ENCODE measurements at places on chromosomes 11 and 22. TPM values are rescaled to one million over a fixed set of nuclear protein-coding genes. Genes with fewer than 3 reads are reported as not detected.

Gene SESN3
- 98.1 TPM for total RNA-seq

Gene SCGB1D2
- not detected for total RNA-seq

Gene OR52I2
- not detected for total RNA-seq

Gene BEST1
- total RNA-seq: 5.9 TPM

Gene RIMBP3C
- total RNA-seq: not detected

Gene OR51I1
- total RNA-seq: not detected

Gene C11orf52
- 40.5 TPM for total RNA-seq

Gene CEND1
- total RNA-seq: not detected

- no peaks in the 10 kb centered on the region for H3K36me3 ChIP-seq
- H3K27ac ChIP-seq: no peak overlapping the region
- no peak overlapping the region for H3K4me3 ChIP-seq
- DNase-seq: no peak
- no peaks in the 10 kb centered on the region for H3K4me1 ChIP-seq
These were observed 31.2 kb upstream of the C11orf87 start for GRCh38 chr11:109390752-109391151.

DNA sequence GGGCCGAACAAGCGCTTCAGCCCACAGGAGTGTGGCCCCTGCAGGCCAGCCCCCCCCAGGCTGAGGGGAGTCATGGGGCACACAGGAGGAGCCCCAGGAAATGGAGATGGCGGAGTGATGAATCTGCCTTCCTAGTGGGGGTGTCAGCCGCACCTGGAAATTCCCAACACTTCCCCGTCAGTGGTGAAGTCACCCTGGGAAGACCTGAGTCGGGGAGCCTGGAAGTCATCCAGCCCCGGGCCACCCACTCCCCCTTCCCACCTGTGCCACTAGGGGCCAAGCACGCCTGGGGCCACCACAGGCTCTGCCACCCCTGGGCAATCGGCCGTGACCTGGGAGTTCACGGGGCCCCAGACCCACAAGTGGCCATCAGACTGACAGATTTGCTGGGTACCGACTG, 12.6 kb downstream of the WNT7B start:
- no peak for DNase-seq
- H3K27me3 ChIP-seq: peaks cover 36% of the 10 kb centered on the region
- H3K4me3 ChIP-seq: no peak overlapping the region
- H3K36me3 ChIP-seq: no peaks in the 10 kb centered on the region
- H3K27ac ChIP-seq: no peak overlapping the region
- H3K4me1 ChIP-seq: no peaks in the 10 kb centered on the region

DNA sequence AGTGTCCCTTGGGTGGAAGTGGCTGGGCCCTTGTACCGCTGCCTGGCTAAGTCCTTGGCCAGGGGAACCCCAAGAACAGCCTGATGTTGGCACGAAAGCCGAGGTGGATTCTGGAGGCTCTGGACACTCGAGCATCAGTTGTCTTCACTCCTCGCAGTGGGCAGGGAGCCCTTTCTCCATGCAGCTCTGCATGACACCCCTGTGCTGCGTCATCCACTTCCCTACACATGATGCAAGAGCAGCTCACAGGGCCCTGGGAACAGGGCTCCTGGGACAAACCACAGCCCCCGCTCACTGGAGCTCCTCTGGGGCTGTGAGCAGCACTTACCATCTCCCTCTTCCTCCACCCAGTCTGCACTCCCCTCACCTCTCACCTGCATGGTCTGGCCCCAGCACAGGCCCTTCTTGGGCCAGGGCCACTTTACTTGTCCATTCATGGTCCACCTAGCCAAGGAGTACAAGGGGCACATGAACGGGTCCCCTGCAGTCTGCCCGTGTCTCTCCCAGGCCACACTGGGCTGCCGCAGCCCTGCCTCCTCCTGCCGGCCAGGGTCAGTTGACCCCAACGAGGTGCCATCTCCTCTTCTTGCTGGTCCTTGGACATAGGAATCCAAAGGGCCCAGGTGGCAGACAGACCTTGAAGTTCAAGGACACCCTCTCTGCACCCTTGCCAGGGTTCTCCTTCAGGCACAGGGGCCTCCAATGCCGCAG, 66.5 kb downstream of the IGF2 start:
- H3K4me1 ChIP-seq: no peaks in the 10 kb centered on the region
- H3K36me3 ChIP-seq: no peaks in the 10 kb centered on the region
- peaks cover 59% of the 10 kb centered on the region for H3K27me3 ChIP-seq
- no peak overlapping the region for H3K27ac ChIP-seq
- no peak overlapping the region for H3K4me3 ChIP-seq
- no peak for DNase-seq

DNA sequence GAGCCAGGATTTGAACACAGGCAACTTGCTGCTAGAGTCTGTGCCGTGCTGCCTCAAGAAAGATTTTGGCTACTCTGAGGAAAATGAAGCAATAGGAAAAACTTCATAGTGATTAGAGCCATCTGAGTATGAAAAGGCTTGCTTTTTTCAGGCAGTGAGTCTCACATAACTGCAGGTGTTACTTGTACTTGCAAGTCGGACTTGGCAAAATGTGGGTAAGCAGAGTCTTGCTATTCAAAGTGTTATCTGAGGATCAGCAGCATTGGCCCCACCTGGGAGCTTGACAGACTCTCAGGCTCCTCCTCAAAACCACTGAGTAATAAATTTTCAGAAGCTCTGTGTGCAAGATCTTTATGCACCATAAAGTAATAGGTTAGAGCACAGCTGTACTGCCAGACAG, 18.1 kb downstream of the RNF141 start:
- no peak overlapping the region for H3K27ac ChIP-seq
- H3K4me1 ChIP-seq: no peaks in the 10 kb centered on the region
- H3K36me3 ChIP-seq: no peaks in the 10 kb centered on the region
- DNase-seq: no peak
- H3K27me3 ChIP-seq: no peaks in the 10 kb centered on the region

DNA sequence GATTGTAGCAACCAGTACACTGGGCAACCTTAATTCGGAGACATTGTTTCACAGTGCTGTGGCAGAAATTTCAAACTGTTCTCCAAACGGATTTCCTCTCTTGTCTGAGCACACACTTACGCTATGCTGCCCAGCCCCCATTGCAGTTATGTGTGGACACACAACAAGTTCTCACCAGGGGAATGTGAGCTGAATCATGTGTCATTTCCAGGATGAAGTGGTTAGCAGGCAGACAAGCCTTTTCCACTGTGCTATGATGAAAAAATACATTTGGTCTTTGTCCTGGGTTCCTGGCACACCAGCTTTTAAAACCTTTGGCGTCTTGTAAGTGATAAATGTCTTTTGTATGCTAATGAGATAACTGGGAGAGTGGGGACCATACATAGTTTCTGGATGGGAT, 46.9 kb upstream of the SYT9 start:
- H3K4me3 ChIP-seq: no peak overlapping the region
- H3K27ac ChIP-seq: no peak overlapping the region
- no peaks in the 10 kb centered on the region for H3K4me1 ChIP-seq
- DNase-seq: no peak
- H3K27me3 ChIP-seq: no peaks in the 10 kb centered on the region

DNA sequence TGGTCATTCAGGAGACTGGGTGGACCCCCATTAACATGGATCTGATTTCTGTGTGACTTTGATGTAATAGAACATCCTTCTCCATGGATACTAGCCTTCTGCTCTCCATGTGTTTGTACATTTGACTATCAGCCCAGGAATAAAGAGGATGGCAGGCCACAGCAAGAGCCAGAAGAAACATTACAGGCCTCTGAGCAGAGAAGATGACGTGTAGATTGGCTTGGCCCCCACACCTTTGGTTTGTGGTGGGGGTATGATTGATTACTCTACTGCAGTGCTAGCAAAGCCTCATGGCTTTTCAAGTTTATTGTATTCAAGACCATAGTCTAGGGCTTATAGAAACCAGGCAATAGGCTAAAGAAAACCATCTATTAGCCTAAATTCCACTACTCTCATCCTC, 77.0 kb downstream of the GRAMD1B start:
- DNase-seq: no peak
- H3K27me3 ChIP-seq: no peaks in the 10 kb centered on the region
- H3K4me1 ChIP-seq: no peaks in the 10 kb centered on the region
- no peaks in the 10 kb centered on the region for H3K36me3 ChIP-seq

- peak overlapping the region; percentile 72 for H3K27ac ChIP-seq
- peaks cover 2% of the 10 kb centered on the region for H3K4me1 ChIP-seq
- peak overlapping the region; percentile 25 for H3K4me3 ChIP-seq
- H3K27me3 ChIP-seq: no peaks in the 10 kb centered on the region
- no peaks in the 10 kb centered on the region for H3K36me3 ChIP-seq
These were observed 4.4 kb downstream of the BIK start for GRCh38 chr22:43114958-43115357.

GRCh38 chr11:108571001-108571400, 22.6 kb downstream of the EXPH5 start:
- no peaks in the 10 kb centered on the region for H3K36me3 ChIP-seq
- no peak for DNase-seq
- no peaks in the 10 kb centered on the region for H3K27me3 ChIP-seq
- H3K27ac ChIP-seq: no peak overlapping the region
- H3K4me1 ChIP-seq: no peaks in the 10 kb centered on the region

- no peaks in the 10 kb centered on the region for H3K36me3 ChIP-seq
- no peak for DNase-seq
- no peak overlapping the region for H3K4me3 ChIP-seq
- H3K27ac ChIP-seq: no peak overlapping the region
- no peaks in the 10 kb centered on the region for H3K27me3 ChIP-seq
These were observed 904.5 kb upstream of the API5 start for GRCh38 chr11:42407341-42407740.

- peak overlapping the region; percentile 52 for H3K4me3 ChIP-seq
- no peaks in the 10 kb centered on the region for H3K36me3 ChIP-seq
- DNase-seq: no peak
These were observed 3.2 kb downstream of the DBX1 start for GRCh38 chr11:20156876-20157613.

- peak overlapping the region; percentile 40 for H3K27ac ChIP-seq
- peak; percentile 71 for DNase-seq
- no peaks in the 10 kb centered on the region for H3K36me3 ChIP-seq
These were observed 215.5 kb downstream of the ARHGAP42 start for GRCh38 chr11:100902454-100903141.

- H3K4me3 ChIP-seq: no peak overlapping the region
- DNase-seq: no peak
- no peaks in the 10 kb centered on the region for H3K27me3 ChIP-seq
- H3K4me1 ChIP-seq: no peaks in the 10 kb centered on the region
- no peak overlapping the region for H3K27ac ChIP-seq
These were observed 398.1 kb upstream of the API5 start for GRCh38 chr11:42913731-42914130.

- H3K4me1 ChIP-seq: peaks cover 13% of the 10 kb centered on the region
- H3K27me3 ChIP-seq: no peaks in the 10 kb centered on the region
- peak overlapping the region; percentile 88 for H3K27ac ChIP-seq
- H3K4me3 ChIP-seq: peak overlapping the region; percentile 29
- DNase-seq: peak; percentile 37
- H3K36me3 ChIP-seq: no peaks in the 10 kb centered on the region
These were observed 16.0 kb upstream of the BMAL1 start for GRCh38 chr11:13261591-13262061.

DNA sequence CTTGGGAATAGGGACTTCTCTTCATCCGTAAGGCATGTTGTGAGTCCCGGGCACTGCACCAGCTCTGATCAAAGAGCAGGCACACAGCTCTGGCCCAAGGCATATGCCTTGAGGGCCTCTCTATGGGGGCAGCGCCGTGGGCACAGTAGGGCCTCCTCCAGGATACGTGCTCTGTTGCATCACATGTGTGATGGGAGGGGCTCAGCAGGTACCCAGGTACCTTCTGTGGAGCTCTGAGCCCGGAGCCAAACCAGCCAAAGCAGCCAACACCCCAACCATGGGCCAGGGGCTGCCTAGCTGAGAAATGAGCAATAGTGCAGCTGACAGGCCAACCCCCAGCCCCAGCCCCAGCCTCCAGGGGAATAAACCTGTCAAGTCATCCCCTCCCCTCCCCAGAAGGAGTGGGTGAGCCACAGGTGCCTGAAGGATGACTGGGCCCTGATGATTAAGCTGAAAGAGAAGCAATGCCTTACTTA, 79.7 kb upstream of the SHISAL1 start:
- H3K4me1 ChIP-seq: no peaks in the 10 kb centered on the region
- H3K27me3 ChIP-seq: peaks cover 52% of the 10 kb centered on the region
- H3K4me3 ChIP-seq: no peak overlapping the region
- no peak overlapping the region for H3K27ac ChIP-seq

- H3K27ac ChIP-seq: no peak overlapping the region
- no peaks in the 10 kb centered on the region for H3K36me3 ChIP-seq
- no peaks in the 10 kb centered on the region for H3K27me3 ChIP-seq
- H3K4me3 ChIP-seq: no peak overlapping the region
- no peak for DNase-seq
These were observed 201.6 kb downstream of the DSCAML1 start for GRCh38 chr11:117595440-117595839.

DNA sequence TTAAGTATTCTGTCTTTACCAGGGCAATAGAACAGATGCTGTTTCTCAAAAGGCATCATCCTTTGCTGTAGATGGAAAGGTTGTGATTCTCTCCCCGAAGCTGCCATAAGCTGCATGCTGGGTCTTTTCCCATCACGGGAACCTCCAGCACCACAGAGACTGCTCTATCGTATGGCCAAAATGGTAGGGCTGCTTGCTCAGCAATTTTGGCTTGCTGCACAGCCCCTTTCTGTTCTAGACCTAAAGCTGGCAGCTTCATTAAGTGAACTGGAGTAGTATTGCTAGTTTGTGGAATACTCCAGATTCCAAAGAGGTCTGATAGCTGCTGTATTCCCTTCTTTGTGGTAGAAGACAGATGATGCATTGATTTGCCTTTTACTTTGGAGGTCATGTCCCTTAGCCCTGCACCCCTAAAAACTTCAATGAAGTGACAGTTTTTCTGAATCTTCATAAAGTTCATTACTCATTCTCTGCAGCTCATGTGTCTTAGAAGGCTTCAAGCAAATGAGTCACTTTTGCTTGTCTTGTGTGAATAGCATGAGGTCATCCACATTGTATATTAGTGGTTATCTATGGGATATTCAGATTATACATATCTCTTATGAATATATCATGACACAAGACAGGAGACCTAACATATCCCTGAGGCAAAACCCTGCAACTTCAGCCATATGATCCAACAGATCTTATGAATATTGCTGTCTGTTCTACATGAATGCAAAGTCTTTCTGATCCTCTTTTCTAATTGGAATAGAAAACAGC, 245.3 kb downstream of the FAM76B start:
- no peak for DNase-seq
- no peaks in the 10 kb centered on the region for H3K4me1 ChIP-seq
- no peaks in the 10 kb centered on the region for H3K27me3 ChIP-seq
- H3K4me3 ChIP-seq: no peak overlapping the region

- H3K27ac ChIP-seq: peak overlapping the region; percentile 32
- peaks cover 5% of the 10 kb centered on the region for H3K4me1 ChIP-seq
- no peak overlapping the region for H3K4me3 ChIP-seq
- DNase-seq: peak; percentile 67
- H3K27me3 ChIP-seq: no peaks in the 10 kb centered on the region
- no peaks in the 10 kb centered on the region for H3K36me3 ChIP-seq
These were observed 29.5 kb upstream of the MYH9 start for GRCh38 chr22:36417281-36417686.

All from breast epithelium (tissue), 4 donors.